ENCODE measurements at places on chromosomes 2 and 18. TPM values are rescaled to one million over a fixed set of nuclear protein-coding genes. Genes with fewer than 3 reads are reported as not detected.

DNA sequence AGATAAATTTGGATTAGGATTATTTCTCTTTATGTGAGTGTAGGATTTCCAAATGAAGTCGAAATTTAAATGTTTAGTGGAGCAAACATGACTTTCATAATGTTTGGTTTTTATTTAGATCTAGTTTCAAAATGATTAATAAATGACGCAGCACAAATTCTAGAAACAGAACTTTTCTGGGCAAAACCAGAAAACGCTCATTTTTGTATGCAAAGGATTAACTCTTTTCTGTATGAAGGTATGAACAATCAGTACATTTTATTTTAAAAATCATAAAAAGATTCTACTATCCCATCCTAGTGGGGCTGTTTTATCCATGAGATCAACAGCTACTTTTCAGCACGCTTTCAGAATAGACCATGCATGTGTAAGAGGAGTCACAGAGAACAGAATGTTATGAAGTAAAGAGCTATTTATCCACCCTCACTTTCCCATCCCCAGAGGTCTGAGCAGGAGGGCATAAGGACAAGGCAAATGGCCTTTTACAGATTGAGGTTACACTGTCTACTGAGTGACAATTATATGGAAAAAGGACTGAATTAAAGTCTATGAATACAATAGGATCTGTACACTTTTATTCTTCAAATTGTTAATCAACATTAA lies 270.8 kb downstream of the ZEB2 start:
- DNase-seq: no peak

Gene SPHKAP
- total RNA-seq: 33.8 TPM

DNA sequence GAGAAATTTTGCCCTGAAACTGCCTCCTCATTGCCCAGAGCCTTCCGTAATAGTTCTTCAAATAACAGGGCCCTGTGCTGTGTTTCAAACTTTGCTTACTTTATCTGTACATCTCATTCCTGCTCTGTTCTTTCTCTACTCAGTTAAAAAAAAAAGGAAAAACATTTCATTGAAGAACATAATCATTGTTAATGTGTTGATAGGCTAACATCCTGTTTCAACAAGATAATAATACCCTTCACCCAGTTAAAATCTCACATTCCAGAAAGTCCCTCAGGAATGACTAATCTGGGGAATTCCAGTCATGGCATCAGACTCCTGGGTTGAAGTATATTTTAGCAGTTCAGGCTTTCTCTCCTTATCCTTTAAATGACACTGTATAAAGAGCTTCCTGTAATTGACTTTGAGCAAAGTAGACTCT lies 45.6 kb upstream of the ITGAV start:
- no peak for DNase-seq

DNA sequence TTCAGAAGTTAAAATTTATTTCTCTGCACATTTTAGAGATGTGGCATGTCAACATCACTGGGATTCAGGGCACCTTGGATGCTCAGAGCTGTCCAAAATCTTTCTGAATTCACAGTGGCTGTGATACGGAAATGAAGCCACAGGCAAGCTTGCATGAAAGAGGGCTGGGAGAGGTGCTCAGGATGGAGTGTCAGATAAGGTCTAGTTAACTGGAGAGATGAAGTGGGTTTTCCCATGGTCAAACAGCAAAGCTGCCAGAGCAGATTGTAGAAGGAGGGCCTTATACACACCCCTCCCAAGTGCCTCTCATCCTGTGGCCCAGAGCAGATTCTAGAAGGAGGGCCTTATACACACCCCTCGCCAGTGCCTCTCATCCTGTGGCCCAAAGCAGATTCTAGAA lies 286.8 kb upstream of the PXDN start:
- no peak for DNase-seq

Gene TRIM43
- not detected for total RNA-seq

- peak; percentile 88 for DNase-seq
Observed at GRCh38 chr18:13232086-13232917, 13.7 kb downstream of the LDLRAD4 start.

GRCh38 chr18:69537183-69537582 lies 136.5 kb downstream of the DOK6 start:
- DNase-seq: no peak

Gene COLEC11
- 67.8 TPM for total RNA-seq

Gene HOXD10
- total RNA-seq: not detected

GRCh38 chr2:215431290-215431689 lies 4.6 kb downstream of the FN1 start:
- DNase-seq: no peak

- DNase-seq: no peak
Observed at GRCh38 chr2:50443868-50444630, 587.9 kb downstream of the NRXN1 start.

GRCh38 chr2:162006337-162006736 lies 67.7 kb downstream of the DPP4 start:
- no peak for DNase-seq

DNA sequence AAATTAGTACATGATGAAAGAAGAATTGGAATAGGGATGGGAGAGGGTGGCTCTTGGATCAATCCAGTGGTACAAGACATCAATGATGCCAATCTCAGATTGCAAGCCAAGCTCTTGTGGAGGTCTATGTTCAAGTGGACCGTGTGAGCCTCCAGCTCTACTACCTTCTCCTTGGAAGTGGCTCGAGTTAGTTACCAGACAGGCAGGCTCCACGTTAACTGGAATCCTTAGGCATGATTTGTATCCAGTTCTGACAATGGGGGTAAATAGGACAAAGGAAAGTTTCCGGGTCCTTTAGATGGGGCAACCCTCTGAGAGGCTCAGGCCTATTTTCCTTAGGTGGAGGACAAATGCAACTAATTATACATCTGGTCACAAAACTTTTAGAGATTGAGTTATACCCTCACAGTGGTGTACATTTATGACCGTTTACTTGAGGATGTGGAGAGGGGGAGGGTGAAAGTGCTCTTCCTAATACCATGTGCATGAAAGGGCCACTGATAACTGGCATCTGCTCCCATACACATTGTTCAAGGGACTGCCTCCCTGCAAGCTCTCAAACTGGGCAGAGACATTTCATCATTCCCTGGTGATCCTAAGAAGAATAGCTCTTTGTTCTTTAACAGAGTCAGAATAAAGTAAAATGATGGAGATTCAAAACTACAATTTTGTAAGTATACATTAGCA lies 180.2 kb downstream of the SOCS6 start:
- DNase-seq: no peak

- peak; percentile 76 for DNase-seq
Observed at GRCh38 chr18:76491473-76491775, 3.6 kb downstream of the ZNF516 start.

DNA sequence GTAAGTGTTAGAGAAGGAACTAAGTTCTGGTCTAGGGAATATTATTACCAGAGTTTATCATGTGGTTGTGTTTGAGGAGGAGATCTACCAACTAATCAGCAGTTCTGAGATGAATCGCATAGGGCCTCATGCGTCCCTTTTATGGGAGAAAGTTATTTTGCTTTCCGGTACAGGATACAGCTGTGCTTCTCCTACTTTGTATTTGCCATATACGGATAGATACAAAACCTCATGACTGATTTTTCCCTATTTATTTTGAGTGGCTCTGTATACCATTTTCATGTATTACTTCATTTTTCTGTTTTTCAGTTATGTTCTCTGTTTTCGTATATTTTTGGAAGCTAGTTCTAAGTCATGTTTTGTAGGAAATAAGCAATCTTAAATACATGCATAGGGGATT lies 66.8 kb downstream of the ACSL3 start:
- no peak for DNase-seq

Gene DYSF
- 42.1 TPM for total RNA-seq

Gene ZSWIM2
- total RNA-seq: not detected

Gene MYL12A
- 795 TPM for total RNA-seq

Gene ITGA4
- 2.2 TPM for total RNA-seq

DNA sequence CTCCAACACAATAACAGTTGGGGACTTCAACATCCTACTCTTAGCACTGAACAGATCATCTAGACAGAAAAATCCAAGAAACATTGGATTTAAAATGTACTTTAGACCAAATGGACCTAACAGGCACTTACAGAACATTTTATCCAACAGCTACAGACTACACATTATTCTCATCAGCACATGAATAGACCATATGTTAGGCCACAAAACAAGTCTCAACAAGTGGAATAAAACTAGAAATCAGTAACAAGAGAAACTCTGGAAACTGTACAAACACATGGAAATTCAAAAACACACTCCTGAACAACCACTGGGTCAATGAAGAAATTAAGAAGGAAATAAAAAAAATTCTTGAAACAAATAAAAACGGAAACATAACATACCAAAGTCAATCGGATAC lies 117.5 kb downstream of the ACVR1 start:
- DNase-seq: no peak

- no peak for DNase-seq
Observed at GRCh38 chr2:28322981-28323396, 69.7 kb upstream of the FOSL2 start.

Gene ITPRIPL1
- total RNA-seq: 0.67 TPM

GRCh38 chr2:213166109-213166508 lies 14.7 kb upstream of the IKZF2 start:
- no peak for DNase-seq
